NCI-H510A (cell line): ENCODE measurements at places on chromosomes 3 and 15.
A peak's percentile ranks its signal among the peaks of the same experiment; 100 is the strongest.

- no peak for DNase-seq
Measured at GRCh38 chr3:177960014-177960413, 576.2 kb upstream of the KCNMB2 start.

DNA sequence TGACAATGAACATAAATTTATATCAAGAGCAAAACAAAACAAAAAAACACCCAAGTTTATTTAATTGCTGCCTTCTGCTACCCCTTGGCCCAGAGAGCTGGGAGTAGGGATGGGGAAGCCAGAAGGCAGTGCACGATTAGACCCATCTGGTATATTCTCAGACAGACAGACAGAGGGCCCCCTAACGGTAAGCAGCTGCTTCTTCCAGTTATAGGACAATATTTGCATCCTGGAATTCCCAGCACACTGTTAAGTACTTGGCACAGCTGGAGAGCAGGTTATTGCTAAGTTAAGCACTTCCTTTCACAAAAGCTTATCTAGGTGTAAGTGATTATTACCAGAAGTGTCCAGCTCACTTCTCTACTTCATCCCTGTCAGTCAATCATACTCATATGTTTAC is 39.3 kb downstream of the C2CD4B start:
- peak; percentile 76 for DNase-seq

DNA sequence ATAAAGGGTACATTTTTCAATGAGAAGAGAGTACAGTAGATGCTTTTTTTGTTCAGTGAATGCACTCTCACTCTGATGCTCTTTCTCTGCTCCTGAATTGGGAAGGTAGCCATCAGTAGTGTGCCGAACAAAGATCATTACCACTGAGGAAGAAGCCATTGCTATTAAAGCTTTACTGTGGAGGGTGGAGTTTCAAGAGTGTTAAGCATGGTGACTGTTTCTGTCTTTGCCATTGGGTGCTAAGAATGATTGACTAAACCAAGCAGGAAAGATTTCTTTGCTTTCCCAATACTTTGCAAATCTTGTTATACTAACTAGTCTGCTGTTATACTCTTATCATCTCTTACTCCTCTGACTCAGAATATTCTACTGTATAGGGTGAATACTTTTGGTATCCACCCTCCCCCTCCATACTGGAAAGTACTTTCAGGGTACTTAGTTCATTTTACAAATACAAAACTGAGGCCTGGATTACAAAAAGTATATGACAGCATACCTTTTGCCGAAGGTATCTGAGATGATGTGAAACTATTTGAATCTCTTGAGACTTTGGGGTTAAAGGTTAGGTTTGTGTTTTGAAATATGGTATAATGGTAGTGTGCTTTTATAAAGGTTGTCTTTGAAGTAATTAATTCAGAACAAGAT is 1.7 kb downstream of the RAB11A start:
- no peak for DNase-seq

DNA sequence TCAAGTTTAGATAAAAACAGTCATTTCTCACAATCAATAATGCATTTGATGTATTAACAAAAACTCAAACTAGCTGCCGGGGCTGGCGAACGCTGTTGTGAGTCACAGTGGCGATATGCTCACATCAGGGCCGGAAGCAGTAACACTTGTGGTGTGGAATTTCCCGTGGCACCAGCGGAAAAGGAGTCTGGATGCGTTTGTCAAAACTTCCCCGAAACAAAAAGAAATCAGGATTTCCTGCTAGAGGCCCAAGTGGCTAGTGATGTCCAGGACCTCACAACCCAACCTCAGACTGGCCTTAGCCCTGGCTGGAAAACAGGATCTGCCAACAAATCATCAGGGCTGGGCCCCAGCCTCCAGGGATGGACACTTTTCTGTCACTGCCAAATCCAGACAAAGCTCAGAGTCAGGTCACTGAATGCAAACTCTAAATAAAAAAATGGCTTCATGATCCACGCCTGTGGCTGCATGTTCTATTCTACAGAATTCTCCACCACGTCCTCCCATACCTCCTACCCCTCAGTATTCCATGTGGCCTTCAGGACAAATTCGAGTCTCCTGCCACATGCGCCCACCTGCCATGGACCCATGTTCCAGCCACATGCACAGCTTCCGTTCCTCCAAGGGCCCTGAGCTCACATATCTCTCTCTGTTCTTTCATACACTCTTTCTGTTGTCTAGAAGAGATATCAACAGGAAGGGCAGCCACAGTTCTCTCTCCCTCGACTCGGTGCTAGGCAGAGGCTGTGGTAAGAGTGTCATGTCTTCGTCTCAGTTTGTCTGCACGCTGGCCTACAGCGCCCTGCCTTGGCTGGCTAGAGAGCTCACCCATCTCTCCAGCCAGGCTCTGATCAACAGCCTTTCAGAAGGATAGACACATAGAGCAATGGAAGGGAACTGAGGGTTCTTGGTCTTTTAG is 35.4 kb downstream of the EHD4 start:
- no peak for DNase-seq

DNA sequence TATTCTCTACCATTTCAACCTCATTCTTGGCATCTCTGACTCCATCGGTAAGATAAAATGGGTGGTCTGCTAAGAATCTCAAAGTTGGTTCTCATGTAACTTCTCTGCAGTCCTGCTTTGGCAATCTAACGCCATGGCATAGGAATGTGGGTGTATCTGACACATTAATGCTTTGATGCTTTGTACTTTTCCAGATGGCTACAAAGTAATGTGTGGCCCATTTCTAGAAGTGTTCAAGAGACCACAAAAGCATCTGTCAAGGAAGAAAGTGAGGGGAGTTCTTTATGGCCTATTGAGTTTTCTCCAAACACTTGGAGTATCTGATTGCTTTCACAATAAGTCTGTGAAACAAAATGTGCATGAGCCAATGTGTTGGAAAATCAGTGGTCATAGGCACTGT is 339.9 kb upstream of the TGFBR2 start:
- DNase-seq = no peak

DNA sequence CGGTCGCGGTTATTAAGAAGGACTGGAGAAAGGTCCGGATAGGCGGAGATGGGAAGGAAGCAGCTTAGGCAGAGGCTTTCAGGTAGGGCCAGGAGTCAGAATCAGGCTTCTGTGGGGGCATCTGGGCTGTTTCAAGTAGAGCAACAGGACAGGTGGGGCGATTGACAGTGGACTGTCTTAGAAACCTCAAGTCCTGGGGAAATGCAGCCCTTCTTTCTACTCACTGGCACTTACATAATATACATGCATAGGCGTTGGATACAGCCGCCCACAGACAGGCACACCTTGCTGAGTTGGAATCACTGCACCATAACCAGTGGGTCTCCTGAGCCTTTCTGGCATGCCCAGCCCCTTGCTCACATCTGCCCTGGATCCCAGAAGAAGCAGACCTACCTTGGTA is 730 bp downstream of the MYD88 start:
- DNase-seq = no peak

- DNase-seq = no peak
Measured at GRCh38 chr15:29451201-29451781, 181.7 kb upstream of the NSMCE3 start.

GRCh38 chr3:123508178-123508577 is 59.3 kb upstream of the ADCY5 start:
- no peak for DNase-seq

DNA sequence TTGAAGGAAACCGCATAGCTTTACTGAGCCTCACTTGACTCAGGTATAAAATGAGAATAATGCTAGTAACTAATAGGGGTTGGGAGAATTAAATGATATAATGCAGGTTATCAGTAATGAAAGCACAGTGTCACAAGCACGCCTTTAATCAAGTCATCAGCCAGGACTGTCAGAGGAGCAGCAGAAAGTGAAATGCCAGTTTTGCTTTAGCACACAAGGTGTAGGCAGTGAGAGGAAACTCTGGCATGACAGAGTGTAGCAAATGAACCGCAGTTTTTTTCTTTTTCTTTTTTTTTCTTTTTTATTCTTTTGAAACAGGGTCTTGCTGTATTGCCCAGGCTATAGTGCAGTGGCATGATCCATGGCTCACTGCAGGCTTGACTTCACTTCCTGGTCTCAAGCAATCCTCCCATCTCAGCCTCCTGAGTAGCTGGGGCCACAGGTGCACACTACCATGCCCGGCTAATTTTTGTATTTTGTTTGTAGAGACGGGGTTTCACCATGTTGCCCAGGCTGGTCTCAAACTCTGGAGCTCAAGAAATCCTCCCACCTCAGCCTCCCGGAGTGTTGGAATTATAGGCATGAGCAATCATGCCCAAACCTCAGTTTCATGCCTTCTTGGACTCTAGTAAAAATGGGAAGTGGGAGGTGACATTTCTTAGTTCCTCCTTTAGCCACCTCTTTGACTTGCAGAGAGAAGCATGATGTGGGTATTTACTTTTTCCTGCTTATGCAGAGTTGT is 9.7 kb upstream of the SCAANT1 start:
- DNase-seq = no peak

GRCh38 chr3:195036974-195037373 is 234.0 kb downstream of the XXYLT1 start:
- no peak for DNase-seq

DNA sequence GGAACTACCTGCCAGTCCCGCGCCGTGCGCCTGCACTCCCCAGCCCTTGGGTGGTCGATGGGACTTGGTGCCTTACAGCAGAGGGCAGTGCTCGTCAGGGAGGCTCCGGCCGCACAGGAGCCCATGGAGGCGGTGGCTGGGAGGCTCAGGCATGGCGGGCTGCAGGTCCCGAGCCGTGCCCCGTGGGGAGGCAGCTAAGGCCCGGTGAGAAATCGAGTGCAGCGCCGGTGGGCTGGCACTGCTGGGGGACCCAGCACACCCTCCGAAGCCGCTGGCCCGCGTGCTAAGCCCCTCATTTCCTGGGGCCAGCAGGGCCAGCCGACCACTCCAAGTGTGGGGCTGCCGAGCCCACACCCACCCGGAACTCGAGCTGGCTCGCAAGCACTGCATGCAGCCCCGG is 580.2 kb downstream of the ZIC1 start:
- no peak for DNase-seq

DNA sequence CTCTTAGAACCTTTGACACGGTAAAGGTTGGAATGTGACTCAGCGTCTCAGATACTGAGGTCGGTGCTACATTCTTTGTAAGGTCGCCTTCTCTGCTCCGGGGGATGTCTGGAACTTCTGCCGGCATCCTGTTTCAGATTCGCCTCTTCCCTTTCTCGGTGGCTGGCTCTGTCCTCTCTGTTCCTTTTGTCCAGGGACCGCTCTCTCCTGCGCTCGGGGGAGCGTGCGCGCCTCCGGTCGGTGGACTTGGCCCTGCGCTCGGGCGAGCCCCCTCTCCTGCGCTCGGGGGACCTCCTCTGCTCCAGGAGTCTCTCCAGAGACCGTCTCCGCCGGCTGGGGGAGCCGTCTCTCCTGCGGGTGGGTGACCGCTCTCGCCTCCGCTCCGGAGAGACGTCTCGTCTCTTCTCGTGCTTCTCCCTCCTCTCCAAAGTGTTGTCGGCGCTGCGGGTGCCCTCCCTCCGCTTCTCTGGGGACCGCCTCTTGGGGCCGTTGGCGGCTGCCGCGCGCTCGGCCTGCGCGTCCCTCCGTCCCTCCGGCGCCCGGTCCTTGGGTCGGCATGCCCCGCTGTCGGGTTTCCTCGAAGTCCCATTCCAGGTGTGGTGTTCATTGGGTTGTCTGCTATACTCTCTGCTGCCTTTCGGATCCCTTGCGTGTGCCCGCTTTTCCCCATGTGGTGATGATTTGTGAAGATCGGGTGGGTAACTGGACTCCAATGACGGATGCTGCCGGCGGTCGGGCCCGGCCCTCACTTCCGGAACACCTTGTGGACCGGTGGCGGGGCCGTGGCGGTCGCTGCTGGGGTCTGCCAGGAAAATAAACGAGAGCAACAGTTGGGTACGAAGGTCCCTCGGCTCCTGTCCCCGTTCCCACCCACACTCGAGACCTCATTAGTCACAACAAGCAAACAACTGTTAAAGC is 668.8 kb upstream of the ADAMTS9 start:
- DNase-seq = no peak

- DNase-seq = no peak
Measured at GRCh38 chr15:80619680-80620079, 75.4 kb upstream of the ABHD17C start.

GRCh38 chr15:65305150-65305758 is 777 bp downstream of the RNU5B-1 start:
- no peak for DNase-seq

DNA sequence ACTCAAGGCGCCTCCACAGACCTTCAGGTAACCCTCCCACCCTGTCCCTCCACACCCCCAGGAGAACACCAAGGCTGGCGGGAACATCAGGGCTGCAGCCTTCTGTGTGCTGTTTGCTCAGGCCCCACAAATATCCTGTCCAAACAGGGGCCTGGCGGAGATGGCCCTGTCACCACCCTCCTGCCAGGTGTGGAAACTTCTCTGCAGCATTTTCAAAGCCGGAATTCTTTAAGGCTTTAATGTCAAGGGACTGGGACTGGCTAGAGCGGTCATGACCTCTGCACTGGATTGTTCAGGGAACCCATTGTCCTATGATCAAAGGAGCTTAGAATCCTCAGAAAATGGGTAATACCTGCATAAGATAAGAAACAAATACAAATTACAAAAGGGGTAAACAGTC is 46.6 kb downstream of the FBLN2 start:
- no peak for DNase-seq

GRCh38 chr3:88149101-88149508 is 654 bp upstream of the C3orf38 start:
- peak; percentile 35 for DNase-seq

GRCh38 chr3:11610044-11610671 is 33.6 kb downstream of the VGLL4 start:
- DNase-seq = no peak

GRCh38 chr3:76582632-76583378 is 457.1 kb upstream of the ROBO2 start:
- no peak for DNase-seq

GRCh38 chr15:44719293-44719999 is 8.1 kb downstream of the B2M start:
- no peak for DNase-seq

DNA sequence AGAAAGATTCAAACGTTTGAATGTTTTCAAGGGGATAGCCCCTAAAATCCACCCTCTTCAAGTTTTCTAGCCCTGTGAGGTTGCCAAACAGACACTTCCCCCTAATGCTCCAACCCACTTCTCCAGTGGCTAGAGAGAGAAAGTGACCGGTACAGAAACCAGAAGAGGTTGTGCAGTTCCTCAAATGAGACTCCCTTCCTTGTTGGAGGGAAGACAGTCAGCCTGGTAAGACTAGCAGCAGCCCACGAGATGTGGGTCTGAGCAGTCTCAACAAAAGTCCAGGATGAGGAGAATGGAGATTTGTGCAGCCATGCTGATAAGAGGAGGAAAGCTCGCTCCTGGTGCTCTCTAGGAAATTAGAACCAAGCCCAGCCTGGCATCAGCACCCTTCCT is 222.8 kb upstream of the TPRG1 start:
- DNase-seq = no peak

DNA sequence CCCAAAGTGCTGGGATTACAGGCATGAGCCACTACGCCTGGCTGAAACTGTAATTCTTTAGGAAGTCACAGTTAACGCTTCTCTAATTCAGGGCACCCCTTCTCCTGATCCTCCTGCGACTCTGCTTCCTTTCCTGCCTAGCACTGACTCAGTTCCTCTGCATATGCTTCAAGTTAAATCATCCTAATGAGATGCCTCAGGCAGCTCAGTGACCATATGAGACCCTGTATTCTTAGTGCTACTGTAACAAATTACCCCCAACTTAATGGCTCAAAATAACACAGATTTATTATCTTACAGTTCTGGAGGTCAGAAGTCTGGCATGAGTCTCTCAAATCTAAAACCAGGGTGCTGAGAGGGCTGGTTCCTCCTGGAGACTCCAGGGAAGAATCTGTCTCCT is 271.8 kb upstream of the LYSMD4 start:
- DNase-seq = no peak
